ENCODE measurements at places on chromosomes 4 and X.

GRCh38 chr4:137923494-137923893, 318.7 kb downstream of the SLC7A11 start:
- no peak for DNase-seq

GRCh38 chr4:86892636-86892960, 376 bp upstream of the C4orf36 start:
- DNase-seq, result no peak

DNA sequence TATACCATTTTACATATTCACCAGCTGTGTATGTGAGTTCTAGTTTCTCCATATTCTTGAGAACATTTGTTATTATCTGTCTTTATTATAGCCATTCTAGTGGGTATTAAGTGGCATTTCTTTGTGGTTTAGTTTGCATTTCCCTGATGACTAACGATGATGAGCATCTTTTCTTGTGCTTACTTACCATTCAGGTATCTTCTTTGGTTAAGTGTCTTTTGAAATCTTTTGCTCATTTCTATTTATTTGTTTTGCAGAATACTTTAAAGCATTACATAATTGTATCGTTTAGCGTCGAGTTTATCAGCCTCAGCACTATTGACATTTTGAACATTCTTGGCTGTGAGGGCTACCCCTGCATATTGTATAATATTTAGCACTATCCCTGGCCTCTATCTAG, 85.4 kb downstream of the FRMPD4 start:
- DNase-seq, result no peak

DNA sequence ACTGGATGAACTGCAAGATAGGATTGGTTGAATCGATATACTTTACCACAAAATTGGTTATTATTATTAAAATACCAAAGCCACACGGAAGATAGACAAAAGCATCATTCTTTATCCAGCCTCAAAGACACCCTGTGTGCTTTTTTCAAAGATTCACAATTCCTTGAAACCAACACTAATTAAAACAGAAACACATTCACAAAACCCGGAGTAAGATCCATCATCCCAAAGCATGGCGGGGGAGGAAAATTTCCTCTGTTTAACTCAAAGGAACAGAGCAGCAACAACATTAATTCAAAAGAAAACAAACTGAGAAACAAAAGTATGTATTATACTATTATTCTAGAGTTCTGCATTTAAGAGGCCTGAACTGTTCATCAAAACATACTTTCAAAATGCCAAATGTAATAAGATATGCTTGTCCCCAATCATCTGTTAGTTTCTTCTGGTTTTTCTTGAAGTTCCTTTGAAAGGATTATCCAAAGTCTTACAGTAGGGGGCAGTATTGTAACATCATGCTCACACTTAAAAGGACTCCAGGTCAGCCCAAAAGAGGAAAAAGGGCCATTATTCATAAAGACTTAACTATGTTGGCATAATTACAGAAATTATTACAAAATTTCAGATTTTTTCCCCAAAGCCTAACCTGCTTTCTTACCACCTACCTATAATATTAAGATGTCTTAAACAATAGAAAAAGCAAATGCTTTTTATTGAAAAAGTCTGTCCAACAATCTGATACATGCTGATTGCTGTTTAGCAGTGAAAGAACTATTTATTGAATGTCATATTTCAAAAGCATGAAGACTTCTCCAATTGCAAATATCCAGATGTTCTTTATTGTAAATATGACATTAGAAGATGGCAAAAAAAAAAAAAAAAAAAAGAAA, 168.7 kb downstream of the SCFD2 start:
- peak; percentile 90 for DNase-seq

DNA sequence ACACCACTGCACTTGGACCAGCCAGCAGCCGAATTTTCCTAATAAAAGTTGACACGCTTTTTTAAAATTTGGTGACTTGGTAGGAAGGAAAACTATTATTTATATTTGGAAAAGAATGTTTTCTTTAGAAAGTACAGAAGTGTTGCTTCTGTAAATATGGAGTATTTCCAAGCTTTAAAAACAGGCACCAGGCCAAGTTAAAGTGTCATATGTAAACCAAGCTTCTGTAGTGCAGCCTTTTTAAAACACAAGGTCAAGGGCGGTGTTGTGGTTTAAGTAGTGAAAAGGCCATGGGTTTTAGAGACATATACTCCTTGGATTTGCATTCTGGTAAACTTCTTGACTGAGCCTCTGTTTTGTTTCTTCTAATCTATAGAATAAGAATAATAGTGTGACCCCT, 62.7 kb downstream of the TRIM2 start:
- DNase-seq, result no peak

DNA sequence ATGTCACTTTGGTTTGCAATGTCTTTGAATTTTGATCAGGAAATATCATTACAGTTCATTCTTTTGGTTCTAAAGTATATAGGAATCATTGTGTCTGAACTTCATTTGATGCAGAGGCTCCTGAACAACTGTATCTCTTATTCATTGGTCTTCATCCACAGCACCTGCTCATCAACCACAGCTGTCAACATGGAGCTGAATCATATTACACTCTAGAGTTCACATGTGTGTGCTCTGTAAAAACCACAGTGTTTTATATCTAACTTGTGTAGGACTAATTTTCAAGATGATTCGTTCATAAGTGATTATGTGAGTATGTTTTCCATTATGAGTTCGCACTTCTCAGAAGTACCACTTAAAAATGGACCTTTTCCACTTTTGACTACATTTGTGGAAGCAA, 643.3 kb upstream of the FAM241A start:
- DNase-seq, result no peak

- DNase-seq, result peak; percentile 37
These were observed 609.3 kb downstream of the FSTL5 start for GRCh38 chr4:161554372-161554990.

DNA sequence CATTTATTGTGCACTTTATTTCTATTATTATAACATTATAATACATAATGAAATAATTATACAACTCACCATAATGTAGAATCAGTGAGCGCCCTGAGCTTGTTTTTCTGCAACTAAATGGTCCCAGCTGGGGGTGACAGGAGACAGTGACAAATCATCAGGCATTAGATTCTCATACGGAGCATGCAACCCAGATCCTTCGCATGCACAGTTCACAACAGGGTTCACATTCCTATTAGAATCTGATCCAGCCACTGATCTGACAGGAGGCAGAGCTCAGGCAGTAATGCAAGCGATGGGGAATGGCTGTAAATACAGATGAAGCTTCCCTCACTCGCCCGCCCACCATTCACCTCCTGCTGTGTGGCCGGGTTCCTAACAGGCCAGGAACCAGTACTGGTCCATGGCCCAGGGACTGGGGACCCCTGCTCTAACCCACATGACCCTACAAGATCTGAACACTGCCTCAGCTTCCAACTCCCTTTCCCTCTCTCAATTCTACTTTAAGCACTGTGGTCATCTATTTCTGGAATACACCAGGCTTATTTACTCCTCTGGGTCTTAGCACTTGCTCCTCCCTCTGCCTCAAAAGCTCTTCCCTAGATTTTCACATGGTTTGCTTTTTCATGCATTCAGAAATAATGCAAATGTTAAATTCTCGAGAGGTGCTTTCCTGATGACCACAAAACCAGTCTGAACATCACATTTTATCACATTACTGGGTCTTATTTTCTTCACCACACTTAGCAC, 166.8 kb upstream of the HCCS start:
- no peak for DNase-seq

DNA sequence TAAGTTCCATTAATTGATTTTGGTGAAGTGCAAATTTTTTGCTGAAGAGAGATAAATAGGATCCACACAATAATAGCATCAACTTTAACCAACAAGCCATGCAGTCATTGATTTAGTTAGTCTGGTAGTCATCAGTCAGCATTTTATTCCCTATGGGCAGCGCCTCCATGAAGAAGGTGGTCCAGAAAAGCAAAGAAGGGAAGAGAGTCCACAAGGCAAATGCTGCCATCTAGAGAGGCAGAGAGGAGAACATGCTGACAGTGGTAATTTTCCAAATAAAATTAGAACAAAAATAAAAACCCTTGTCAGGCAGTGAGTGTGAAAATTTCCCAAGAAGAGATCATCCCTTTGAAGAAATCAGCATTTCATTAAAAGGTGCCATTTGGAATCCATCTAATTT, 366.7 kb upstream of the FAM241A start:
- no peak for DNase-seq

- DNase-seq, result no peak
These were observed 95.8 kb upstream of the GEMIN8 start for GRCh38 chrX:14125462-14125861.

- no peak for DNase-seq
These were observed 337.9 kb downstream of the CAMK2D start for GRCh38 chr4:113423631-113424030.

DNA sequence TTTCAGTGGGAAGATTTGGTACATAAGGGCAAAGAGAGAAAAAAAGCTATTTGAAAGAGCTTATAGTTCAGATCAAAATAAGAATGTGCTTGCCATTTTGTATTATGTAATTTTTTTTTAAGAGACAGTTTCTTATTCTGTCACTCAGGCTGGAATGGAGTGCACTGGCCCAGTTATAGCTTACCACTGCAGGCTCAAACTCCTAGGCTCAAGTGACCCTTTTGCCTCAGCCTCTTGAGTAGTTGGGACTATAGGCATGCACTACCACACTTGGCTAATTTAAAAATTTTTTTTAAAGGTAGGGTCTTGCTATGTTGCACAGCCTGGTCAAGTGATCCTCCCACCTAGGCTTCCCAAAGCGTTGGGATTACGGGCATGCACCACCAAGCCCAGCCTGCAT, 22.2 kb upstream of the USP53 start:
- DNase-seq, result no peak

- no peak for DNase-seq
These were observed 52.4 kb upstream of the TSPAN5 start for GRCh38 chr4:98710831-98711230.

DNA sequence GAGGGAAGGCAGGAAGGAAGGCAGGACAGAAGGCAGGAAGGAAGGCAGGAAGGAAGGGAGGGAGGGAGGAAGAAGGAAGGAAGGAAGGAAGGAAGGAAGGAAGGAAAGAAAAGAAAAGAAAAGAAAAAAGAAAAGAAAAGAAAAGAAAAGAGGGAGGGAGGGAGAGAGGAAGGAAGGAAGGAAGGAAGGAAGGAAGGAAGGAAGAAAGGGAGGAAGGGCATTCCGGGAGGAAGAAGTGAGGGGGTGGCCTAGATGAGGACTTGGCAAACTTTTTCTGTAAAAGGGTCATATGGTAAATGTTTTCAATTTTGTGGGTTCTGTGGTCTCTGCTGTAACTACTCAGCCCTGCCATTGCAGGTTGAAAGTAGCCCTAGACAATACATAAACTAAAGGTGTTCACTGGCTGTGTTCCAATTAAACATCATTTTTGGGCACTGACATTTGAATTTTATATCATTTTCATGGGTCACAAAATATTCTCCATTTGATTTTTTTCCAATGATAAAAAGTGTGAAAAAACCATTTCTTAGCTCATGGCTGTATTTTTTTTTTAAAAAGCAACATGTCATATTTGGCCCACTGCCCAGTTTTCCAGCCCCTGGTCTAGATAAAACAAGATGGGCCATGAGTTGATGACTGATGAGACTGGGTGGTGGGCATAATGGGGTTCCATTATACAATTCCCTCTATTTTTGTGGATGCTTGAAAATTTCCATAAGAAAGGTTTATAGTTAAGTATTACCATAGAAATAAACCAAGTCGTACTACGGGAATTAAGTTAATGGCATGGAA, 3.1 kb downstream of the ZNF630 start:
- no peak for DNase-seq

- no peak for DNase-seq
These were observed 45.1 kb upstream of the CDX4 start for GRCh38 chrX:73401591-73402266.

GRCh38 chr4:95505151-95505550, 43.6 kb downstream of the UNC5C start:
- no peak for DNase-seq

- DNase-seq, result peak; percentile 72
These were observed 6.3 kb downstream of the DCHS2 start for GRCh38 chr4:154485127-154485773.

- no peak for DNase-seq
These were observed 5.1 kb downstream of the APEX2 start for GRCh38 chrX:55005256-55005655.

DNA sequence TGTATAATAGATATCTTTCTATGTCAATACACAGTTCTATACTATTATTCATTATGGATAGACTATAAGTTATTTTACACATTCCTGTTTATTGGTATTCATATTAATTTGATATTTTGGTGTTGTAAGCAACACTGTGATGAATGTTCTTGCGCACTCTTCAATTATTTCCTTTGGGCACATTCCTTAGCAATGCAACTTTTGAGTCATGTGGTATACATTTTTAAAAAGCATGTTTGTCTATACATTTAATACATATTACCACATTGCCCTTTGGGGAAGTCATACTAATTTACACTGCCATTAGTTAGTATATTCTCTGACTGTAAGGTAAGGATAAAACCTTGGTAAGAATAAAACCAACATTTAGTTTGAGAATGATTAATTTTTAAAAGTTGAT, 21.0 kb downstream of the FRAS1 start:
- DNase-seq, result no peak

DNA sequence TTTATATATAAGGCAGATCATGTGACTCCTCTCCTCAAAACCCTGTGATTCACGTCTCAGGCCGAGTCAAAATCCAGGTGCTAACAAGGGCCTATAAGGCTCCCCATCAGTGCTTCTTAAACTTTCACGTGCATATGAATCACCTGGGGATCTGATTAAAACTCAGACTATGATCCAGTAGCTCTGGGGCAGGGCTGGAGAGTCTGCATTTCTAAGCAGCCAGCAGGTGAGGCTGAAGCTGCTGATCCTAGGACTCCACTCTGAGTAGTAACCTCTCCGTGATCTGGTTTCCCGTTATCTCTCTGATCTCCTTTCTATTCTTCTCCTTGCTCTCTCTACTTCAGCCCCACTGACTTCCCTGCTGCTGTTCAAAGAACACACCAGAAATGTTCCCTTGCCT, 252.4 kb upstream of the RPS6KA3 start:
- no peak for DNase-seq

DNA sequence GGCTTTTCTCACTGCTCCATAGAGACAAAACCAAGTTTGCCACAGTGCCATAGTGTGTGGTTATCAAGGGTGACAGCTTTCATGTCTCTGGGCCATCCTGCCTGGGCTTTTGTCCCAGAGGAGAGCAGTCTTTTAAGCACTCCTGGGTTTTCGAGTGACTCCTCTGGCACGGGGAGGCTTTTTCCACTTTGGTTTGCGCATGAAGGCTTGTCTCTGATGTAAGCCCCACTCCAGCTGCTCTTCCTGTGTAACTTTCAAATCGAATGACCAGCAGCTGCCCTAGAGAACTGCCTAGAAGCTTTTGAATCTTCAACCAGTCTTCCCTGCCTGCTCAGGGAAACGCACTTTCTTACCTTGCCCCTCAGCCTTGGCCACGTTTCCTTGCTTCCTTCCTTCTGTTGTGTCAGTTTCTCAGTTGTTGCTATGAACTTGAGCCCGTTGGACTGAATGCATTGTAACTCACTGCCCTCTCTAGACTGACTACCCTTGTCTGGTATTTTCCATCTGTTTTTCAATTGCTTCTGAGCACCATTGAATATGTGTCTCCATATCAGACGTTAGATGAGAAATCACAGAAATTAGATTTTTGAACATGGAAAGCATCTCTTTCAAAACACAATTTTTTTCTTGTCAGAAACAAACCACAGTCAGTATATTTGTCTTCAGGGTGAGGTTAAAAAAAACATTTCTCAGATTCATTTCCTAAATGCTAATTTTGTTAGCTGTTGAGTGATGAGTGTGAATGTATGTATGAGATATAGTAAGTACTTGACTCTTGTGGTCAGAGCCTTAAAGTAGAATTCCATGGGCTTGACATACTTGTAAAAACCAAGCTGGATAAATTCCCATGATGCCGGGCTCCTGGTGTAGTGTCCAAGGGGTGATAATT, 45.3 kb downstream of the SLC9A6 start:
- no peak for DNase-seq

Measured in KBM-7 (cell line).